Hepatocyte (in vitro differentiated cells): ENCODE measurements at places on chromosomes 7 and 10.

DNA sequence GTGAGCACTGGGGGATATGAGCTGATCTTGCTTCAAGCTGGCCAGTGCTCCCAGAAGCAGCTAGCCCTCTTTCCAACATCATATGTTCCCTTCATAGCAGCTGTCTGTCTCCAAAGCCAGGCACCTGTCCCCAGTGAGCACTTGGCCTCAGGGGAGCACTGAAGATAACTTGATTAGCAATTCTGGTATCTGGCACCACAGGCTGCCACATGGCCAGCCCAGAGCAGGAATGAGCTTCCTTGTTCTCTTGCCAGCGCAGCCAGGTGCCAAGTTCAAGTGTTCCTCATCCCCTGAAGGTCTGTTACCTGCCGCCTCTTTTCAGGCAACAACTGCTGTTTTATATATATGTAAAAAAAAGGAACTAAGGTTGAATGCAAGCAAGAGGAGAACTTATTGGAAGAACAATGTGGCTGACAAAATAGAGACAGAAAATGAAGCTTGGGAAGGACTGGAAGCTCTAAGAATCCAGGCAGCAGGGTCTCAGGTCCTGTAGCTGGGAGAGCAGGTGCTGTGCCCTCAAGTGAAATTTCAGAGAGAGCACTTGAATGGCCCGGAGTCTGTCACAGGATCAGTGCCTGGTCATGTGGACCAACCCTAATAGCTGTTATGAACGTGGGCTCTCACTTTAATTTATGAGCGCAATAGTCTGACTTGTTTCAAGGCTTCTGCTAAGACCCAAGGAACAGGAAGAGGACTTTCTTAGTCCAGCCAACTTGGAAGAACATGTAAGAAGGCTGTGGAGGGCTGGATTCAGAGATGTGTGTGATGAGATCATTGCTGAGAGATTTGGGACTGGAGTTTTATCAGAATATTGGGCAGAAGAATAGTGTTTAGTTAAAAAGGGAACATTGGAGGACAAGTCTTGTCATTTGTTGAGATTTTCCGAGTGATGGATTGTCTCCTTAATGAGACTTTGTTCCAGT, 267.2 kb downstream of the GLRX3 start:
- H3K4me3 ChIP-seq, result no peak overlapping the region
- no peaks in the 10 kb centered on the region for H3K4me1 ChIP-seq
- no peak for DNase-seq

- no peaks in the 10 kb centered on the region for H3K36me3 ChIP-seq
- no peak within 1 kb of the TSS for H3K4me3 ChIP-seq
- H3K27ac ChIP-seq, result no peak within 1 kb of the TSS
- DNase-seq, result no peak
These were observed at the start of gene NODAL for GRCh38 chr10:70441161-70441894. Gene NODAL (minus strand): TSS chr10:70441681. CDS start chr10:70441667, 14 bp downstream.

- no peaks in the 10 kb centered on the region for H3K27me3 ChIP-seq
- H3K36me3 ChIP-seq, result no peaks in the 10 kb centered on the region
- no peak for DNase-seq
- H3K4me3 ChIP-seq, result no peak overlapping the region
- no peaks in the 10 kb centered on the region for H3K4me1 ChIP-seq
These were observed 184.1 kb downstream of the HIBADH start for GRCh38 chr7:27478556-27478955.

DNA sequence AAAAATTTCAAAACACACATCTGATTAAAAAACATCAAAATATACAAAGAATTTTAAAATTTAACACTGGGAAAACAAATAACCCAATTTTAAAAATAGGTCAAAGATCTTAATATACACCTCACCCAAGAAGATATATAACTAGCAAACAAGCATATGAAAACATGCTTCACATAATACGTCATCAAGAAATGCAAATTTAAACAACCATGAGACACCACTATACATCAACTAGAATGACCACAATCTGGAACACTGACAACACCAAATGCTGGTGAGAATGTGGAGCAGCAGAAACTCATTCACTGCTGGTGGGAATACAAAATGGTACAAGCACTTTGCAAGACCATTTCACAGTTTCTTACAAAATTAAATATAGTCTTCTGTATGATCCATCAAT, 498.4 kb downstream of the IPMK start:
- no peak overlapping the region for H3K4me3 ChIP-seq
- H3K4me1 ChIP-seq, result no peaks in the 10 kb centered on the region
- no peaks in the 10 kb centered on the region for H3K27me3 ChIP-seq
- H3K36me3 ChIP-seq, result no peaks in the 10 kb centered on the region

GRCh38 chr7:2544541-2545188, 10.7 kb downstream of the BRAT1 start:
- no peak overlapping the region for H3K27ac ChIP-seq
- H3K4me1 ChIP-seq, result no peaks in the 10 kb centered on the region
- H3K4me3 ChIP-seq, result no peak overlapping the region
- no peaks in the 10 kb centered on the region for H3K36me3 ChIP-seq

DNA sequence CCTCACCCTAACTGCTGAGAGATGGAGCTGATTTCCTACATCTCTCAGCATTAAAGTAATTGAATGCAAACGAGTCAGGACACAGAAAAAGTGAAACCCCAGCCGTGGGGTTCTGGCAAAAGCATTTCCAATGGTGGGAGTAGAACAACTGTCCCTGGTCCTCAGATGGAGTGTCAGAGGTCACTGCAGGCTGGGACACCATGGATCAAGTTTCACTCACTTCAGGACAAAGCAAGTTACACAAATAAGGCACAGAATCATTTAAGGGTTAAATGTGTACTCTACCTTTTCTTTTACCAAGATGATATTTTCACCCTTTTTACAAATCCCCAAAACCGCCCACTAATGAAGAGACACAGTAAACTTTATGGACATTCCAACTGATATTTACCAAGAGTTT, 607.8 kb downstream of the PARD3 start:
- peaks cover 10% of the 10 kb centered on the region for H3K4me1 ChIP-seq
- H3K27ac ChIP-seq, result peak overlapping the region; percentile 66
- H3K27me3 ChIP-seq, result no peaks in the 10 kb centered on the region
- H3K4me3 ChIP-seq, result no peak overlapping the region

- no peaks in the 10 kb centered on the region for H3K27me3 ChIP-seq
- DNase-seq, result peak; percentile 44
- H3K36me3 ChIP-seq, result no peaks in the 10 kb centered on the region
- H3K4me3 ChIP-seq, result no peak overlapping the region
- H3K27ac ChIP-seq, result peak overlapping the region; percentile 16
- peaks cover 3% of the 10 kb centered on the region for H3K4me1 ChIP-seq
These were observed 184.0 kb upstream of the RNF32 start for GRCh38 chr7:156456503-156457115.

DNA sequence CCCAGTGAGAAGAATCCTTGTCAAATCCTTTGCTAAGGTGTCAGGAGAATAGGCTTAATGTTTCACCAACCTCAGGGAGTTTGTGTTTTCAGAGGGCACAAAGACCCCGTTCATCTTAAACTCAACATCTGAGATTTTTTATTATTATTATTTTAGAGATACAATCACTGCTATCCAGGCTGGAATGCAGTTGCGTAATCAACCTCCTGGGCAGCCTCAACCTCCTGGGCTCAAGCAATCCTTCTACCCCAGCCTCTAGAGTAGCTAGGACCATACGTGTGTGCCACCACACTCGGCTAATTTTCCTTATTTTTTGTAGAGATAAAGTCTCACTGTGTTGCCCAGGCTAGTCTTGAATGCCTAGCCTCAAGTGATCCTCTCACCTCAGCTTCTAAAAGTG, 599.2 kb downstream of the KCNMA1 start:
- no peak overlapping the region for H3K4me3 ChIP-seq
- H3K27ac ChIP-seq, result no peak overlapping the region
- DNase-seq, result no peak
- no peaks in the 10 kb centered on the region for H3K4me1 ChIP-seq
- no peaks in the 10 kb centered on the region for H3K36me3 ChIP-seq
- H3K27me3 ChIP-seq, result no peaks in the 10 kb centered on the region

DNA sequence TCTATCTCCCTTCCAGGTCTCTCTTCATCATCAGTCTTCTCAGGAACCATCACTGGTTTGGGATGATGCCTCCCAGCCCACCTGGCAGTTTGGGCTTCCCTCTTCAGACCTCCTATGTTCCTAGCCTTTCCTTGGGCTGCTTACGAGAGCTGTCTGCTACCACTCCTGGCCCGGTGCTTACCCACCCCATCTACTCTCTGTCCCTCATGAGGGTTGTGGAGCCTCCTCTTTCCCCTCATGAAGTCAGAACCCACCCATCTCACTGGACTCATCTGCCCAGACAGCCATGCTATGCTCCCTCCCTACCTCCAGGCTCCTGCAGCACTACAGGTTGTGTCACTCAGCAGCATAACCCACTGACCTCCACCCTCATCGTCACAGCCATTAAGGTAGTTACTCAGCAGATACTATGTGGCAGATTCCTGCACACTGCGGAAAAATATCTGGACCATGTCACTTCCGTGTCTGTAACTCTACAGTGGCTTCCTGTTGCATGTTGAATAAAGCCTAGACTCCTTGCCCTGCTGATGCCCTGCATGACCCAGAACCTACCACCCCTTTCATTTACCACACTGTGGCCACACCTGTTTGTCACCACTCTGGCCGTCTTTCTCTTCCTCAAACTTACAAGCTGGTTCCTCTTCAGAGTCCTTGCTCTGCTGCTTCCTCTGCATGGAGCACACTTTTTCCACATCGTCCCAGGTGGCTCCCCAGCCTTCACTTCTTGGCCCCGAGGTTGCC, 2.0 kb downstream of the DBNL start:
- H3K27ac ChIP-seq, result no peak overlapping the region
- no peak for DNase-seq
- H3K36me3 ChIP-seq, result no peaks in the 10 kb centered on the region
- H3K27me3 ChIP-seq, result no peaks in the 10 kb centered on the region

- no peaks in the 10 kb centered on the region for H3K36me3 ChIP-seq
- H3K4me1 ChIP-seq, result peaks cover 8% of the 10 kb centered on the region
- DNase-seq, result no peak
- H3K27ac ChIP-seq, result no peak overlapping the region
- H3K4me3 ChIP-seq, result no peak overlapping the region
- no peaks in the 10 kb centered on the region for H3K27me3 ChIP-seq
These were observed 43.1 kb upstream of the FAM180A start for GRCh38 chr7:135791543-135792362.

DNA sequence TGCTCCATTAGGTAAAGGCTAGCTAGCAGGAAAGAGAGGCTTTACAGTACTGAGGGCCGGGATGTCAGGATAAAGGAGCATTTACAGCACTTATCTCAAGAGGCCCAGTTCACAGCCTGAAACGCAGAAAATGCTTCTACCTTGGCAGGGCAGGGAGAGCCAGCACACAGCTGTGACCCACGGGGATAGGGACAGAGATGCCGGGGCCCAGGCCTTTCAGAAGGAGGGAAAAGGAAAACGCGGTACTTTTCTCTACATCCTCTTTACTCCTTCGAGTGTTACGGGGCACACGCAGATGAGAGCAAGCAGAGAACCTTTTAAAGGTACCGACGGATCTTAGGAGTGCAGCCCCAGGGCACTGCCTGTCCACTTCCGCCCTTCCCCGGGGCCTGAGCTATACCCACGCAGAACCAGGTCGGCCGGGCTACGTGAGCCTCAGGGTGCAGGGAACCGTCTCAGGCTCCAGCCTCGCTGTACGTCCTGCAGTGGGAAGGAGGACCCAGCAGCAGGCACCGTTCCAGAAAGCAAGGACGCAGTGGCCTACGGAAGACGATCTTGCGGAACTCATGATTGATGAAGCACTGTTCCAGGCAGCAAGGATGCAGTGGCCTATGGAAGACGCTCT, 232.3 kb downstream of the ELFN1 start:
- no peaks in the 10 kb centered on the region for H3K36me3 ChIP-seq
- H3K4me1 ChIP-seq, result no peaks in the 10 kb centered on the region
- H3K27ac ChIP-seq, result no peak overlapping the region
- no peak for DNase-seq

GRCh38 chr10:112000466-112000865, 183.1 kb downstream of the GPAM start:
- H3K4me3 ChIP-seq, result no peak overlapping the region
- peak; percentile 23 for DNase-seq
- no peaks in the 10 kb centered on the region for H3K27me3 ChIP-seq
- H3K36me3 ChIP-seq, result no peaks in the 10 kb centered on the region
- H3K27ac ChIP-seq, result no peak overlapping the region

- H3K27ac ChIP-seq, result no peak overlapping the region
- H3K27me3 ChIP-seq, result no peaks in the 10 kb centered on the region
- H3K4me1 ChIP-seq, result no peaks in the 10 kb centered on the region
- H3K36me3 ChIP-seq, result no peaks in the 10 kb centered on the region
These were observed 315.4 kb upstream of the KLF6 start for GRCh38 chr10:4100380-4100779.

DNA sequence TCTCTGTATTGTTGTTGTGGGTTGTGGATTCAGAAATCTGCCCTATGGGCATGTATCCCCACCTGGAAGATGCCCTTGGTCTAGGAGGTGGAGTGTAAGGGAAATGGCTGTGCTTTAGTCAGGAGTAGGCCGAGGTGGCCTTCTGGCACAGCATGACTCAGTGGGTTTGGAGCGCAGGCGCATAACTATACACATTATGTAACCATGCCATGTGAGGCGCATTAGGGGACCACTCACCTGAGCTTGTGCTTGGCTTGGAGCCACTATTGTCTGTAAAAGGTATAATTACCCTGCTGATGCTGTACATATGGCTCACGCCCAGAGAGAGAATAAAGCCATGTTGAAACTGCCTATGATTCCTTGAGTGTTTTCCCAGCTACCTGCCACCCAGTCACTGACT, 20.6 kb upstream of the ADAMTS14 start:
- no peak overlapping the region for H3K4me3 ChIP-seq
- no peaks in the 10 kb centered on the region for H3K36me3 ChIP-seq
- no peak overlapping the region for H3K27ac ChIP-seq
- no peaks in the 10 kb centered on the region for H3K4me1 ChIP-seq
- H3K27me3 ChIP-seq, result no peaks in the 10 kb centered on the region
